ENCODE measurements at places on chromosomes 16 and 17.

DNA sequence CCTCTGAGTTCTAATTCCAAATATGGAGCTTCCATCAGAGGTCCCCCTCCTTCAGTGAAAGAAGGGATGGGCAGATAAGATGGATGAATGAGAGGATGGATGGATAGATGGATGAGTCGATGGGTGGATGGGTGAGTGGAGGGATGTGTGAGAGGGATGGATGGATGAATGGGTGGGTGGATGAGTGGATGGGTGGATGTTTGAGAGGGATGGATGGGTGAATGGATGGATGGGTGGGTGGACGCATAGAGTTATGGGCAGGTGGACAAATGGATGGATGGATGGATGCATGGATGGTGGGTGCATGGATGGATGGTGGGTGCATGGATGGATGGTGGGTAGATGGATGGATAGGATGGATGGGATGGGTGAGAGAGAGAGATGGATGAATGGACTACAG is 69.0 kb downstream of the MGAT5B start:
- no peak for DNase-seq

DNA sequence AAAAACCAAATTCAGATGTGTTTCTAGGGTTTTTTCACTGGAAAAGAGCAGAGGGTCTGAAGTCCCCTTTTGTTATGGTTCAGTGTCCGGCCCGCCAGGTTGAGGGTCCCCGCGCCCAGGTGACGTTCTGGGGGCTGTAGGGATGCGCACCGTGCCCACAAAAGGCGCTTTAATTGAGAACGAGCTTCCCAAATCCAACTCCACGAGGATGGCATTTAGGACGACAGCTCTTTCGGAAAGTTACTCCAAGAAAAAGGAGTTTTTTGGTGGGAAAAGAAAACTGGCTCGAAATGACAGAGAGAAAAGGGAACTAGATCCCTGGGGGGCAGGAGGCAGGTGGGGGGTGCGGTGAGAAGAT is 15.9 kb upstream of the ZFHX3 start:
- no peak for DNase-seq

DNA sequence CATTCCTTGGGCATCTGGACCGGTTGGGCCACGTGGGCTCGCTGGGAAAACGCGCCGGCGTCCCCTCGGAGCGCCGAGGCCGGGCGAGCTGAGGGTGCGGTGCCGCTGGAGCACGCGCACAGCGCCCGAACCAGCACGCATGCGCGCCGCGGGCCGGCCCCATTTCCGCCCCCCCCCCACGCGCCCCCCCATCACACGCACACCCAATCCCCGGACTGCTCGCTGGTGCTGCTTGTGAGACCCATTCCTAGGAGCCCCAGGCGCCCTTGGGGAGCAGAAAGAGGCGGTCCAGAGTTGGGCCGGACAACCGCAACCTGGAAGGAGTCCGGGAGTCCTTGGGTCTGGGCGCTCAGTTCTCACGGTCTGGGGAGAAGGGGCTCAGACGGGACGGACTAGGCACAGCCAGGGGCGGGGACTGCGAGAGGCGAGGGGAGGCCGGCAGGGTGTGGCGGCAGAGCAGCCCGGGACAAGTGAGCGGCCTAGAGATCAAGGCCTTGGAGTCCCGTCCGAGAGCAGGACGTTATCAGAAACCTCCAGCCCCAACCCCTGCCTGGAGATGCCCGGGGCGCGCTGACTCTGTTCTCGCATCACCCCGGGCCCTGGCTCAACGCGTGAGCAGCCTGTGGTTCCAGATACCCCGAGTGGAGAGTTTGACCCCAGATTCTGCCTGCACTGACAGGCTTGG is 6.0 kb upstream of the CBX8 start:
- no peak for DNase-seq

DNA sequence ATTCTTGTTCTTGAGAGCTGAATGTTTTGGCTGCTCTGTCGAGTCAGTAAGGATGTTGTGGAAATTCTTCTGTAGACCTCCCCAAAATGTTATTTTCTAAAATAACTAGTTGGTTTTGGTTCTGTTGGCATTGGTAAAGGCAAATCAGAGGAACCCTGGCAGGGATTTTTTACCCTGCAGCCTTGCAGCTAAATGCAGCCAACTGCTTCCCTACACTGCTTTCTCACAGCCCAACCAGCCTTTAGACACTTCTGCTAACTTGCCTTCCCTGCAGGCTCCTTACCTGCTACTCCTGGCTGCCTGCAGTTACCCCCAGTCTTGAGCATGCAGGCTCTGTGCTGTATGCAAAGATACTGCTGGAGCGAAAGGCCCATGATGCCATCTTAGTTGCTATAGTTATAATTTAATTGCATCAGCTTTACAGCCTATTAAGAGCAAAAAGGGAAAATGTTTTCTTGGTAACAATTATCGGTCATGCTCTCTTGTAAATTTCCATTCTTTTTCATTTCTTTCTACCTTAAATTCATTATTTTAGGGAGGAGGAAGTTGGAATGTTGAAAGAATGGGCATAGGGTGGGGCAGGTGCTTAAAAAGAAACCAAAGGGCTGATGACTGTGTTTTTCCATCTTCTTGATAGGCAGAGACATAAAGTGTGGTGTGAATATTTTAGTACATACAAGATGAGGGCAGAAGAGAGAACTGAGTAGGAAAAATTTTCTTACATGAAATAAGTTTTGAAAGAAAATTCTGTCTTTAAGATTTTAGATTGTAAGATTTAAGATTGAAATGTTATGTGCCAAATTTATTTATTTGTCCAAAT is 20.0 kb downstream of the NUP93 start:
- DNase-seq: no peak

- no peak for DNase-seq
Measured at GRCh38 chr16:12235110-12235509, 258.6 kb downstream of the SNX29 start.

- DNase-seq: no peak
Measured at GRCh38 chr17:81526662-81527571, 1.3 kb upstream of the FSCN2 start.

DNA sequence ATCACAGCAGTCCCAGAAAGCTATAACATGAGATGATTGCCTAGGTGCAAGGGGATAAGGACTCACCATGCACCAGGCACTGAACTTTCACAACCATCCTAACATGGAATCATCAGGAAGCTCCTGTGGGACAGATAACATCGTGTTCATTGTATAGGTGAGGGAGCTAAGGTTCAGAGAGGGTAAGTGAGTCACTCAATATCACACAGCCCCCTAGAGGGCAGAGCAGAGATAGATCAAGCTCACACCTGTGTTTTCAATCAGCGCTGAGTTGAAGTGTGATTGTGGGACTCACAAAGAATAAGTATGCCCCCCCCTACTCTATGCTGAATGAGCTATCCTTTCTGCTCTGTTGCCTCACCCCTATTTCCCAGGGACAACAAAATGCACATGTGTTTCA is 377.7 kb upstream of the ERCC4 start:
- no peak for DNase-seq

Data from SW 1271 (cell line).